ENCODE measurements at places on chromosomes 16 and 17.

- no peak for DNase-seq
Observed at GRCh38 chr17:1493291-1493980, 950 bp upstream of the MYO1C start.

- no peak for DNase-seq
Observed at GRCh38 chr17:16398270-16399267, 16.8 kb upstream of the TRPV2 start.

- no peak for DNase-seq
Observed at GRCh38 chr17:34378664-34379101, 15.7 kb upstream of the CCL1 start.

DNA sequence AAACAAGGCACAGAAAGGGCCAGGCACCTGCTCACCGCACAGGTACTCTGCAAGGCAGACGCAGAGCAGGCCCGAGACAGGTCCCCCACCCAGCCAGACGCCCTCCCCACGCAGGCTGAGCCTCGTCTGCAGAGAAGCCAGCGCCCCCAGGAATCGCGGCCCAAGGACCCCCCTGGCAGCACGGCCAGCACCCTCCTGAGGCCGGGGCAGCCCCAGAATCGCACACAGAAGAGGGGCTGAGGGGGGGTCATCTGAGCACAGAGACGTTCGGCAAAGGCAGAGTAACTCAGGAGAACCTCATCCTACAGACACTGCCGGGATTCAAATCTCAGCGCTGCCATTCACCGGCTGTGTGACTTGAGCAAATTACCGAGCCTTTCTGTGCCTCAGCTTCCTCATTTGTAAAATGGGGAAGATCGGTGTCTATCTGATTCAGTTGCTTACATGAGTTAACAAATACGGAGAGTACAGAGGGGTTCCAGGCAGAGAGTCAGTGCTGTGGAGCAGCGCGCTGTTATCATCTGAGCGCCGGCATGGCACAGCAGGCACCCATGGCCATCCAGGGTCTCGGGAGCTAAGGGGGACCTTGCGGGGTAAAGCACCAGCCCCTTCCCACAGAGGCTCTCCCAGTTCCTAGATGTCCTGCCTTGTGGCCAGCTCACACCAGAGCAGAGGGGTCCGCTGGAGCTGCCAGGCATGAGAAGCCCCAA is 10.4 kb downstream of the EMC6 start:
- DNase-seq, result no peak
